GM12864 (cell line): ENCODE measurements at places on chromosomes 13 and 19.
A peak's percentile ranks its signal among the peaks of the same experiment; 100 is the strongest.

DNA sequence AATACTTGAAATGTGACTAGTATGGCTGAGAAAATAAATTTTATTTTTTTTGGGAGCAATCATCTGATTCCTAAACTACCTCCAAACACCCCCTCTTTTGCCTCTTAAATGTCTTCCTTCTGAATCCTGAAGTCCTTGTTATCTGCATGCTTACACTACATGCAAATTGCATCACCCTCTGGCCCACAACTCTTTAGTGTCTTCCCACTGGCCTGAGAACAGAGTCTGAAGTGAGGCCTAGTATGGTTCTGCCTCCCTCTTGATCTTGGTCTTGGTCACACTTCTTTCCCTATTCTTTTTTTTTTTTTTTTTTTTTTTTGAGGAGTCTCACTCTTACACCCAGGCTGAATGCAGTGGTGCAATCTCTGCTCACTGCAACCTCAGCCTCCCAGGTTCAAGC is 4.8 kb downstream of the ZNF558 start:
- DNase-seq, result no peak

GRCh38 chr13:43983373-43983772 is 103.7 kb downstream of the LACC1 start:
- DNase-seq, result no peak

DNA sequence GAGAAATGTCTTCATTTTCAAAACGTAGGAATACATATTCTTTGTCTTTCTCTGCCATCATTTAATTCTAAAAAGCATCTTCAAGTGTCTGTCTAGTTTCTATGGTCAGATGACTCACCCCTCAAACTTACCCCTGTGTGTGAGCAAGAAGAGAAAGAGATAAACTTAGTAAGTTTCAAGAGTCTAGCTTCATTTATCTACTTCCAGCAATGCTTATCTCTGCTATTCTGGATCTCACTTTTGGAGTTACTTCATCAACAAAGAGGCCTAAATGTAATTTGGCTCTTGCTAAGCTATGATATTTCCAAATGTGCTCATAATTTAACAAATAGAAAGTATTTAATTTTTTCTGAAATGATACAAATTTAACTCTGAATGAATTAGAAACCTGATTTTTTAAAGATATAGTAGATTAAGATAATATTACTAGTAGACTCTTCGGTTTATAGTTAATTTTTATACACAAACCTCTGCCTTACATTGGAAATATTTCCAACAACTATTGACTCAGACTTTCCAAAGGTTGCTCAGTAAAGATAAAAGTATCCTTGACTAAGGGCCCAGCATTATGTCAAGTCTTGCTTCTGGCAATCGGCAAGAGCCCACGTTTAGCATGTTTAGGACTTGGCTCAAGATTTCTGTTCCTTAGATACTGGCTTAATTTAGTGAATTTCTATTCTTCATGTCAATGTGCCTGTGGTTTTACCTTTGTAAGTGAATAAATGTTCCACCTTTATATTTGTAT is 1511.0 kb upstream of the SLC10A2 start:
- DNase-seq, result no peak

- DNase-seq, result no peak
Observed at GRCh38 chr19:39737351-39737750, 478 bp downstream of the CLC start.

DNA sequence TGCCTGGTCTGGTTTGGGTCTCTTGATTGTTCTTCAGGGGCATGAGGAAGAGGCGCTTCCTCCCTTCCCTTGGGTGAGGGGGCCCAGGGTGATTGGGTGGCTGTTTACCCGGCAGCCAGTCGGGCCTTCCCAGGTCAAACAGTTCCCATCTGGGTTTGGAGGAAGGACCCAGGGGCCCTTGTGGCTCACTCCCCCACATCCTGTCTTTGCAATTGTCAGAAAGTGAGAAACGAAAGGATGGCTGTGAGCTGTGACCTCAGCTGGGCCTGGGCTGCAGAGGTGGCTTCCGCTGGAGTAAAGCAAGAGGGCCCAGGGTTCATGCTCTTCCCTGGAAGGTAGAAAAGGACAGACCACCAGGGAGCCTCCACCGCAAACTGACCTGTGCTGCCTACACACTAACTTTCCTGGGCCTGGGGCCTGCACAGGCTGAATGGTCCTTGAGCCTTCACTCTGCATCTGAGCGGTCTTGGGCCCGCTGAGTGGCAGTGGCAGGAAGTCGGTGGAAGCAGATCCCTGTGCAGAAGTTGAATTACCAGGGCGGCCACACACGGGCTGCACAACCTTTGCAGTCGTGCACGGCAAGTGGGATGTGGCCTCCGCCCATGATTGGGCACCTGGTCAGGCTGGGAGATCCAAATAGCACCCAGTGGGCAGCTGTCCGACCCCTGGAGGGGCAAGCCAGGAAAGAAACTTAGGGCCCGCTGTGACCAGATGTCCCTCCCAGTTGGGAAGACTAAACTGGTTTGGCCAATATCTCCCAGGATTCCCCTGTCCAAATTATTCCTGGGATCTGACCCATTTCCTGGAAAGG is 5.3 kb upstream of the CD79A start:
- DNase-seq, result peak; percentile 82
